ENCODE measurements at places on chromosomes 4 and X. TPM values are rescaled to one million over a fixed set of nuclear protein-coding genes. Genes with fewer than 3 reads are reported as not detected.

DNA sequence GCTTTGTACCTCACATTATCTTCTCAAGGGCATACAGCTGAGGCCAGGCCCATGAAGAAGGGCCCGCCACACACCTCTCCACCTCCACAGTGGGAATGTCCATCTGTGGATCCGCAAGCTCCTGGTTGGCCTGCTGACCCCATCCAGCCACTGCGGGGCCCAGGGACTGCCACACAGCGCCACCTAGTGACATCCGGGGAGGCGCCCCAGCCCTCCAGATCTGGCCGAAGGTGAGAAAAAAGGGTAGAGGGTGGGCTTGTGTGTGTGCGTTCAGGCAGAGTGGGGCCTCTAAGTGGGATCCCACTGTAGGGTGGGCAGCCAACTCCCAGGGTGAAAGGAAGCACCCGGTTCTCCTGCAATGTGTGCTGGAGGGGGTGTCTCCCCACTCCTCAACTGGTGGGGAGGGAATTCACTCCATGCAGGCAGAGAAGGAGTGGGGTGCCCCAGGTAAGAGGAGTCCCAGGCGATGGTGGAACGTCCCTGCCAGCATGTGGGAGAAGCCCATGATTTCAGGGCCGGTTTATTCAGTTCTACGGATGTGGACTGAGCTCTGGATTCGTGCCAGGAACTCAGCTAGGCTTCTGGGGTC lies 117.3 kb downstream of the ENPP6 start:
- peak; percentile 61 for ATAC-seq

DNA sequence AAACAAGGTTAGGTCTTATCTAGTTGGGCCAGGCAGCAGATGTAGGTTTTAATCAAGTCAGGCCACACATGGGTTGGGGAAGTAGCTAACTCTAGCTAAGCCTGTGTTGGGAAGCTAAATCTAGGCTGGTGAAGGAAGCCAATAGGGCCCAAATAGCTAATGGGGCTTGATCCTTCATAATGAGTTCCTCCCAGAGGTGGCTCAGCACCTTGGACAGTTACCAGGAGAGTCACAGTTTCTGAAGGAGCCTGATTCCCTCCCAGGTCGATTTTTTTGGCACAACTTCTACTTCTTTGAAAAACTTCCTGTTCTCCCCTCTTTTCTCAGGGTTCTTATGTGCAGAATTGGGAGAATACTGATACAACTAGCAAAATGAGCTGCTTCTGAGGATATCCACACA lies 242.5 kb upstream of the PRPS2 start:
- ATAC-seq: no peak

GRCh38 chrX:39983715-39984114 lies 114.0 kb downstream of the BCOR start:
- no peak for ATAC-seq

The MAGEB6 gene
- not detected for total RNA-seq

- no peak for ATAC-seq
These were observed 3.0 kb downstream of the PDE6B start for GRCh38 chr4:628311-628741.

GRCh38 chr4:180190382-180190781 lies 2052.8 kb upstream of the TENM3 start:
- ATAC-seq: no peak

The ARHGAP4 gene
- 105 TPM for total RNA-seq

The RNF212 gene
- 3.7 TPM for total RNA-seq

GRCh38 chr4:135204311-135204710 lies 1002.7 kb upstream of the PABPC4L start:
- no peak for ATAC-seq

DNA sequence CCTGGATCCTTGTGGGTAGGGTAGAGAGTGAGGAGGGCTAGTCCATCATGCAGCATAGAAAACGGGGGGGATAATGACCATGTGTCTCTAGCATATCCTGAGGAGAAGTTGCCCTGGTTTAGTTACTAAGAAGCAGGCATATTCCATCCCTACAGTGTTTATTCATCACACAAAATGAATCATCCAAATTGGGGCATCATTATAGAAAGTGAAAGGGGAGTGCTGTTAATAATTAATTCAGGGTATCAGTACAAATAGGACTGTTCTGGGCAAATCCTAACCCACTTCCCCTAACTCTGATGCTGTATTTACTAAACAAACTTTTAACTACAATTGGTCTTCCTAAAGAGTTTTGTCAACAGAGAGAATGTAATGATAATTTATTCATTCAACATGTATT lies 281.1 kb upstream of the ARX start:
- ATAC-seq: no peak

DNA sequence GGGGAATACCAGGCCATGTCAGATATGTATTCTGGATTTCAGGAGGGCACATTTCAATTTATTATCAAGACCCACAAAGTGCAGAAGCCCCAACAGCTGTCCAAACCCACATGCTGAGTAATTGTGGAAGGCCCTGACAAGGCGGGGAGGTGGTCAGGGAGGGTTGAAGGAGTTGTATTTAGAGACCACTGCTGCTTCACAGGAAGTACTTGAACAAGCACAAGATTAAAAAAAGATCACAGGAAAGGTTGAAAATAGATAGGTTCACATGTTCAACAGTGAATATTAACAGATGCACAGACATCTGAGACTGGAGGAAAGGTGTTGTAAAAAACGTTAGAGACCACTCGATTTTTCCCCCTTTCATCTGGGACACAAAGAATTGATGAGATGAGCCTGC lies 17.9 kb downstream of the ATP8A1 start:
- peak; percentile 25 for ATAC-seq

The CTAG1B gene
- not detected for total RNA-seq

The PACRGL gene
- total RNA-seq: 8.0 TPM

DNA sequence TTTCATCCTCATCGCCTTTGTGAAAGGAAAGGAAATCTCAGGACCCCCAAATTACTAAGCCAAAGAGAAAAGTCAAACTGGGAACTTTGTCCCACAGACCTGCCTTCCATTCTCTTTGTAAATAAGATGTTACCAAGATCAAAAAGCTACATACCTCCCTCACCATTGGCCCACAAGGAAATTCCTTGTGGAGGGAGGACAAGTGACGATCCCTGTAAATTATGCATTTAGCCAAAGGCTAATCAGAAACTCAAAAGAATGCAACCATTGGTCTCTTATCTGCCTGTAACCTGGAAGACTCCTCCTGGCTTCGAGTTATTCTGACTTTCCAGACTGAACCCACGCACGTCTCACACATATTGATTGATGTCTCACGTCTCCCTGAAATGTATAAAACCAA lies 70.3 kb downstream of the SHOX start:
- ATAC-seq: no peak

The ZGRF1 gene
- total RNA-seq: 41.9 TPM

GRCh38 chrX:136115126-136115903 lies 32.0 kb upstream of the FHL1 start:
- no peak for ATAC-seq

GRCh38 chr4:76310683-76311082 lies 4.2 kb downstream of the STBD1 start:
- no peak for ATAC-seq

DNA sequence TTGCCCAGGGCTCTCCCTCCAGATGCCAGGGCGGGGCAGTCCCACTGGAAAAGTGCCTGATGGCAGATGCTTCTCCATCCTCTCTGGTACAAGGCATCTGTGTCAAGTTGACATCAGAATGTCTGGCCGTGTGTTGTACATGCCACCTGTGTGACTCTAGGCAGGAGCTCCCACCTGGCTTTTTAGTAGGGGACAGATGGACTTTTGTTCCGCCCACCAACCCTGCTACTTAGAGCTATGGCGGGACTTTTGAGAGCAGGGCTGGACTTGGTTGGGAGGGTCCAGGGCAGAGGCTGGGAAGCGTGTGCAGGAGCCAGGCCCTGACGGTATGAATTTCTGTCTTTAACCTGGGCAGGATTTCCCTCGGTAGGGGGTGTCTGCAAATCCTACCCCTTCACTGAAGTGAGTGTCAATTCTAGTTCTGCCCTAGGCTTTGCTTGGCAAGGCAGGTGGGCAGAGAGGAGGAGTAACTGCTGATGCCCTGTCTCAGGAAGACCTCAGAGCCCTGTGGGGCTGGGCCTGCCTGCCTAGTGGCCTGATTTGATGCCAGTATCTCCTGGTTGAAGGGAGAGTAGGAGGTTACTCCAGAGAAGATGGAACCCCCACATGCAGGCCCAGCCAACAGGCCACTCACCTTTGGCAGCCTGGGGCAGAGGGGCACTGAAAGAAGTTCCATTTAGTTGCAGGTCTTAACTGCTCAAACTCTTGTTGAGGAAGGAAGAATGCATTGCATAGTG lies 99.1 kb downstream of the PJA1 start:
- ATAC-seq: no peak
